ENCODE measurements at places on chromosomes 2 and 18.

- DNase-seq, result no peak
Observed at GRCh38 chr2:85433511-85434089, 15.1 kb downstream of the SH2D6 start.

- DNase-seq, result no peak
Observed at GRCh38 chr2:120255986-120256650, 3.5 kb downstream of the RALB start.

DNA sequence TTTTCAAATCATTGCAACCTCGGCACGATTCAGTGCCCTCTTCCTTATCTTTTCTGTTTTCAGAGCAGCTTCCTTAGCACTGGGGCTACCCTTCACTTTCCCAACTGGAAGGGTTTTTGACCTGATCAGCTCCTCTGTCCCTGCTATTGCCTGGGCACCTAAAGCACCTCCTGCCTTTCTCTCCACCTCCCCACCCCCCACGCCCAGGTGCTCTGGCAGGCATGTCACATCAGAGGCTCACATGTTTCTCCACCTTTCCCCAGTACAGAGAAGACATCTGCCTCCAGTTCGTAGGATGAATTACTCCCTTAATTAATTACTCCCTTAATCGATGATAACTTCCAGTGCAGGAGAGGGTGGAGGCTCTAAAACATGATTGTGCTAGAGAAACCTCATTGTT, 88.7 kb upstream of the LCLAT1 start:
- no peak for DNase-seq

DNA sequence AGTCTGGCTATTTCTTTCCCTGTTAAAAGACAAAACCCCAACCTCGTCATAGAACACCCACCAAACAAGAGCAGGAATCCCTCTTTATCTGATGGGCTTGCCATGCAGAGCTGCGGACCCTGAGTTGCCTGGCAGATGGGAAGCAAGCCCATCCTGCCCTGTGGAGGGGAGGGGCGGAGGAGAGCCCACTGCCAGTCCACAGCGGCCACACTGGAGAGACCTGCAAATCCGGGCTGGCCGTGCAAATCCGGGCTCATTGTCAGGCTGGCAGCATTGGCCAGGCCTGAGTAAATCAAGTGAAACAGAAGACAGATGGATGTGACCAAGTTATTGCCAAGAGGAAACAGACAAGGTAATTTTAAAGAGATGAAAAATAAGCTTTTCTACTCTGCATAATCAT, 22.0 kb downstream of the MYL12B start:
- no peak for DNase-seq

DNA sequence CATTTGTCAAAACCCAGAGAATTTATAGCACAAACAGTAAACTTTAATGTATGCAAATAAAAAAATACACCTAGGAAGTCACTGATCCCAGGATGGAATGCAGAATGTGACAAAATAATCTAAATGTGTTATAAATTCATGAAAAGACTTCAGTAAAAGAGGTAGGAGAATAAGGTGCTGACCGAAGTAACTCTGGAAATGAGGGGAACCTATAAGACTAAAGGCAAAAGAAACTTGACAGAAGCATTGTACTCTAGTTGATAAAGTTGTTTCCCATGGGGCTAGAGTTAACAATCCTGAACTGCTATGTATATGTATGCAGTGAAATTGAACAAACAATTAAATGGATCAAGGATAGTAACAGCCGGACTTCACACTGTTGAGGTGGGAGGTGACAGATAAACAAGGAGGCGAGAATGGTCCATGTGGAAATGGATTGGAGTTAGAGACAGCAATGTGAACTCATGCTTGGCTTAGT, 24.5 kb downstream of the IRS1 start:
- no peak for DNase-seq

All from stimulated activated CD4-positive, alpha-beta T cell treated with anti-CD3 and anti-CD28 coated beads, Interleukin-12 subunit alpha, Interleukin-12 subunit beta, amount 100 ng/mL, for 48 hours (primary cell).